ENCODE measurements at places on chromosomes 13 and 19. TPM values are rescaled to one million over a fixed set of nuclear protein-coding genes. Genes with fewer than 3 reads are reported as not detected.

DNA sequence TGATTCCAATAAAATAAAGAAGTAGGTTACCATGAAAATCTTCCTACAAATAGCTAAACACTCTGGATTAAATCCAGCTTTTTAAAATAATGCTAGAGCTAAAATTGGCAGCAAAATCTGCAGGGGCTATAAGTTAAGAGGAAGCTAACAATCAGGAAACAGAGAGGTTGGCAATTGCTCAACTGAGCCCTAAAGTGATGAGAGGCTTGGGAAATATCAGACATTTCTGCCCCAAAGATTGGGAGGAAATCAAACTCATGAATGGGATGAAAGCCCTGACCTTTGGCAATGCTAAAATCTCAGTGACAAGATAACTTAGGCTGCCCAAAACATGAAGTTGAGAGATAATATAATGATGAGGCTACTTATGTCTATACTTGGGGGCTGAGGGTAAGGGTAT lies 1437.9 kb downstream of the EFNB2 start:
- H3K27ac ChIP-seq = no peak overlapping the region
- H3K4me1 ChIP-seq = no peaks in the 10 kb centered on the region
- H3K4me3 ChIP-seq = no peak overlapping the region
- H3K36me3 ChIP-seq = no peaks in the 10 kb centered on the region
- H3K27me3 ChIP-seq = no peaks in the 10 kb centered on the region

GRCh38 chr13:113109151-113110047 lies 3.8 kb downstream of the F7 start:
- DNase-seq = no peak
- H3K27me3 ChIP-seq = peaks cover 15% of the 10 kb centered on the region
- H3K4me1 ChIP-seq = peaks cover 19% of the 10 kb centered on the region

Gene KIR3DL1
- not detected for total RNA-seq

- no peaks in the 10 kb centered on the region for H3K36me3 ChIP-seq
- H3K27ac ChIP-seq = no peak overlapping the region
- no peak overlapping the region for H3K4me3 ChIP-seq
- H3K27me3 ChIP-seq = no peaks in the 10 kb centered on the region
Measured at GRCh38 chr19:23527797-23528196, 132.5 kb upstream of the ZNF91 start.

DNA sequence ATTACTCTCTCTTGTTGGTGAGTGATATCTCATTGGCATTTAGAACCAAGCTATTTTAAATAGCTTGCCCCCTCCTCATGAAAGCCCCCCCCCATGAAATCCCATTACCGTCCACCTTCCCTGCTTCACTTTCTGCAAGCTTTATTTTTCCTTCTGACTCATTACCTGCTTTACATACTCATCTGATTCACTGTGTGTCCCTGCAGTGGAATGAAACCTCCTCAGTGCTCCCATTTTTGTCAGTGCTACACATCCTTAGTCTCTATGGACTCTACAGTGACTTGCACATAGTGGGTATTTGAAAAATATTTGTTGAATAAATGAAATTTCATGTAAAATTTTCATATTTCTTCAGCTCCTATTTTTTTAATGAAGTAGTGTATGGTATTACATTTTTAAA lies 62.3 kb downstream of the DOCK9 start:
- H3K27ac ChIP-seq = no peak overlapping the region
- H3K4me3 ChIP-seq = no peak overlapping the region
- no peak for DNase-seq
- no peaks in the 10 kb centered on the region for H3K36me3 ChIP-seq
- H3K27me3 ChIP-seq = no peaks in the 10 kb centered on the region

- H3K4me3 ChIP-seq = no peak overlapping the region
- H3K27ac ChIP-seq = no peak overlapping the region
- no peaks in the 10 kb centered on the region for H3K36me3 ChIP-seq
- DNase-seq = no peak
Measured at GRCh38 chr13:107266657-107267056, 698.7 kb upstream of the ARGLU1 start.

DNA sequence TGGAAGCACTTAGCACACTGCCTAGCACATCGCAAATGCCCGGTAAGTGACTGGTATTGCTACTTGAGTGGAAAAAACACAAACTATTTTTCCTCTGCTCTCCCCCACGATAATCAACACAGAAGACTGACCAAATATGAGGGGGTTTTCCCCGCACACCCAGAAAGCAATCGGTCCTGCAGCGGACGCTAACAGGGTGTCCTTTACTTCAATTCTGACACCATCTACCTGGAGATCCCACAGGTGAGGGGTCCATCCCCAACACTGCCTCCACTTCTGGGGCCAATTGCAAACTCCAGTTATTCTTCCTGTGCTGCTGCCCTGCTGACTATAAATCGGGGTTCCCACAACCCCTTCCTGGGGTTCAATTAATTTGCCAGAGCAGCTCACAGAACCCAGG lies 26.2 kb upstream of the PLEKHF1 start:
- H3K4me3 ChIP-seq = no peak overlapping the region
- no peak for DNase-seq
- no peaks in the 10 kb centered on the region for H3K4me1 ChIP-seq
- no peaks in the 10 kb centered on the region for H3K36me3 ChIP-seq

GRCh38 chr13:111119966-111120365 lies 4.9 kb downstream of the ARHGEF7 start:
- H3K27ac ChIP-seq = peak overlapping the region; percentile 95
- no peak for DNase-seq
- peaks cover 44% of the 10 kb centered on the region for H3K27me3 ChIP-seq
- H3K4me3 ChIP-seq = no peak overlapping the region

DNA sequence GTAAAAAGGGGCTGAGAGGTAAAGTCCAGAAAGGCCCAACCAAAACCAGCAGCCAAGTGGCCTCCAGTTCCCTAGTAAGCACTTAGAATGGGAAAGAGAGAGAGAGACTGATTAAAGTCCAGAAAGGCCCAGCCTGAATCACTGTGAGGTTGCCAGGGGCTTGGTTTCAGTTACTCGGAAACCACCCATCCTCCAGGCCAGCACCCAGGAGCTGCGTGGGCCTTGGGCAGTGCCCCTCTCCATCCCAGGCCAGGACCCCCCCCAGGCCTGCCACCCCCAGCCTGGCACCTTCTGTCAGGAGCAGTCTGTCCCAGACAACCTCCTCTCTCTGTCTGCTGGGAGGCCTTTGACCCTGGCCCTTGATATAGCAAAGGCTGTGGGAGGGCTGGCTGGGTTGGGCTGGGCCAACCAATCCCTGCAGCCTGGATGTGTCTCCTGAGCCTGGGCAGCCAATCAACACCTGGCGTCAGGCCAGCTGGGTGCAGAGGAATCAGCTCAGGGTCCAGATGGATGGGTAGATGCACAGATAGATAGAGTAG lies at the start of gene CYP4F2:
Gene CYP4F2, minus strand, starts transcription at position 337 of the 539 bp plus-strand sequence. CDS start 463 bp downstream, outside the sequence.
- no peaks in the 10 kb centered on the region for H3K4me1 ChIP-seq
- no peak for DNase-seq
- H3K36me3 ChIP-seq = no peaks in the 10 kb centered on the region
- H3K4me3 ChIP-seq = no peak within 1 kb of the TSS

DNA sequence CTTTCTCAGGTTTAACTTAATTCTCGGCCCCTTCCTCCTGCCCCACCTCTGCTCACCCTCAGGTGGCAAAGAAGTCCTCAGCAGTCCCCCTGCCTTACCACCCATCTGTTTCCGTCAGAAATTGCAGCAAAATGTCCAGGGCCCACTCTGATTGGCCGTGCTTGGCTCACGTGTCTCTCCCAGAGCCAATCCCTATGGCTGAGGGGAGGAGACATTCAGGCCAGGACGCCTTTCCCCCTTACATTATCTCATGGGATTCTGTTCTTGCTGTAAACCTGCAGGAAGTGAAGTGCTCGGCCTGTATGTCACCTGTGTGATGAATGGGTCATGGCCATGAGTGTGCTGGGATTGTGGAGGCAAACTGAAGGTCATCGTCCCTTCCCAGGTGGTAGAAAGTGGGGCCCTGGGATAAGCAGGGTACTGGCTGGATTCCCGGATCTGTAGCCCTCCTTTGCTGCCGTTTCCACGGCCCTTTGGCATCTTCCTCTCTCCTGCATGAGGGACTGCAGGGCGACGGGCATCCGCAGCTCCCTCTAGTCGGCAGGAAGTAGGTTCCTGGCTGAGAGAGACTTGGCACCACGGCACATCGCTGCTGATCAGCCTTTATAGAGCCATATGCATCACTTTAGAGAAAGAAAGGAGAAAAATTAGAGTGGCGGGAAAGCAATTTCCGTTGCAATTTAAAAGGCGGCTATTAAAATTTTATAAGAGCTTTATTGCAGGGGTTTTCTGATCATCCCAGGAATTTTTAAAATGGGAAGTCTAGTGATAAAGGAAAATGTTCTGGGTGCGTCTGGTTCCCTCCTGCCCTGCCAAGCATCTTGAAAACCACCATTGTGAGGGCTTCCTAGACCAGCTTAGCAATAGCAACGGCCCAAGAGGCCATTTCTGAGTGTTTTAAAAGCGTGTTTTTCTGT lies 118.2 kb downstream of the SIPA1L3 start:
- H3K4me1 ChIP-seq = peaks cover 10% of the 10 kb centered on the region
- H3K27ac ChIP-seq = peak overlapping the region; percentile 71
- no peak for DNase-seq
- H3K36me3 ChIP-seq = no peaks in the 10 kb centered on the region
- H3K27me3 ChIP-seq = no peaks in the 10 kb centered on the region

DNA sequence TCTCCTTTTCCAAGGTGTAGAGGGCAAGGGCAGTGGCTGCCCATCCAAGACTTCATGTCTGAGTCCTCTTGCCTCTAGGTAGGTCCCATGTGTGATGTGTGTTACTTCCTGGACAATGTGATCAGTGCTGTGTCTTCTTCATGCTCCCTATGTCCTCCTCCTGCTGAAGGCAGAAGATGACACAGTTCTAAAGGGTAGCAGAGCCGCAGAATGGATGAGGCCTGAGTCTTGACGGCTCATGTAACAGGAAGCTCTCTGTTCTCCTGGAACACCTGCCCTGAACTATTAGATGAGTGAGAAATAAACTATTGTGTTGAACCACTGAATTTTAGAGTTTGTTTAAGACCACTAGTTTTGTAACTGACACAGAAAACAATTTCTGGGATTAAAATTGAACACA lies 165.9 kb downstream of the NDFIP2 start:
- no peak overlapping the region for H3K27ac ChIP-seq
- H3K27me3 ChIP-seq = no peaks in the 10 kb centered on the region
- H3K4me3 ChIP-seq = no peak overlapping the region
- H3K36me3 ChIP-seq = no peaks in the 10 kb centered on the region
- DNase-seq = no peak

DNA sequence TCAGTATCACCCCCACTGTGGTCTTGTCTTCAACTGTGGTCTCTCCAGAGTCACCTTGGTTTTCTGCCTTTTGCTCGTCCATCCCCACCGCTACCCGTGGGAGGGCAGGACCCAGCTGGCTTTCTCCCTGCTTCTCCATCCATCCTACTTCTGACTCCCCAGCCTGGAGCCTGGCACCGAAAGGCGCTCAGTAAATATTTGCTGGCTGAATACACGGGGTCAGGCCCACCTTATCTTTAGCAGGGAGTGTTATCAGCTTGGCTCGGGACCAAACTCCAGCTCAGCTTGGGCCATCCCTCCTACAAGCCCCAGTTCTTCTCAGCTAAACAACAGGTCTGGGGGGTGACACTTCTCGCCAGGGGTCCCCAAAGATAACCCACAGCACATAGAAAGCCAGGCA lies 62.0 kb upstream of the KLF2 start:
- no peaks in the 10 kb centered on the region for H3K36me3 ChIP-seq
- peak; percentile 85 for DNase-seq
- H3K27me3 ChIP-seq = no peaks in the 10 kb centered on the region
- no peak overlapping the region for H3K4me3 ChIP-seq

Gene SMIM44
- total RNA-seq = not detected

Gene SMIM7
- total RNA-seq = 141 TPM

Gene TINCR
- total RNA-seq = 1.8 TPM

- no peaks in the 10 kb centered on the region for H3K27me3 ChIP-seq
- no peak overlapping the region for H3K27ac ChIP-seq
- no peaks in the 10 kb centered on the region for H3K36me3 ChIP-seq
- DNase-seq = no peak
- peaks cover 29% of the 10 kb centered on the region for H3K4me1 ChIP-seq
Measured at GRCh38 chr13:113935001-113935844, 38.7 kb downstream of the C13orf46 start.
